ENCODE measurements at places on chromosomes 12 and 14.

- no peak for DNase-seq
These were observed 123.3 kb downstream of the SLC38A6 start for GRCh38 chr14:61104358-61104757.

- no peak for DNase-seq
These were observed at the start of gene MSRB3 for GRCh38 chr12:65278576-65279368. Gene MSRB3 (plus strand): TSS chr12:65278683. CDS start chr12:65308580, 29,897 bp downstream.

DNA sequence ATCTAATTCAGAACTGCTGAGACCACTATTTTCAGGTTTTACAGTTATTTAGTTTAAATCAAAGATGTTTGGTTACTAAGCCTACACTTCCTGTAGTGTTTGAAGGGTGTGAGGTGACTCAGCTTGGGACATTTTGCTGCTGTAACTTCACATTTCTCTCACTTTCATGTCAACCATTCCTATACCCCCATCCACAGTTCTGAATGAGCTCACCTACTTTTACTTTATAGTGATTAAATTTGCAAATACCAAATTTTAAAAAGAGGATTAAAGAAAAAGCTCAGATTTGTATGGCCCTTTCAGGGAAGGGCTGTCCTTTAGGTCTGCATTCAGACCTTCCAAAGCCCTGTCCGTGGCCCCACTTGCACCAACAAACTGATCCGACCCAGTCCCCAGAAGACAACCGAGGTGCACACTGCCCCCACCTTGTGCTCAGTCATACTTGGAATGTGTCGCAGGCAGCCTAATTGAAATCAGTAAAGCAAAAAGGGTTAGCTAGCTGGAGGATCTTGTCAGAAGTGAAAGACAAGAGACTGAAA is 174.4 kb downstream of the MON2 start:
- peak; percentile 47 for DNase-seq

- DNase-seq, result no peak
These were observed 9.0 kb upstream of the ANO2 start for GRCh38 chr12:5953835-5954586.

DNA sequence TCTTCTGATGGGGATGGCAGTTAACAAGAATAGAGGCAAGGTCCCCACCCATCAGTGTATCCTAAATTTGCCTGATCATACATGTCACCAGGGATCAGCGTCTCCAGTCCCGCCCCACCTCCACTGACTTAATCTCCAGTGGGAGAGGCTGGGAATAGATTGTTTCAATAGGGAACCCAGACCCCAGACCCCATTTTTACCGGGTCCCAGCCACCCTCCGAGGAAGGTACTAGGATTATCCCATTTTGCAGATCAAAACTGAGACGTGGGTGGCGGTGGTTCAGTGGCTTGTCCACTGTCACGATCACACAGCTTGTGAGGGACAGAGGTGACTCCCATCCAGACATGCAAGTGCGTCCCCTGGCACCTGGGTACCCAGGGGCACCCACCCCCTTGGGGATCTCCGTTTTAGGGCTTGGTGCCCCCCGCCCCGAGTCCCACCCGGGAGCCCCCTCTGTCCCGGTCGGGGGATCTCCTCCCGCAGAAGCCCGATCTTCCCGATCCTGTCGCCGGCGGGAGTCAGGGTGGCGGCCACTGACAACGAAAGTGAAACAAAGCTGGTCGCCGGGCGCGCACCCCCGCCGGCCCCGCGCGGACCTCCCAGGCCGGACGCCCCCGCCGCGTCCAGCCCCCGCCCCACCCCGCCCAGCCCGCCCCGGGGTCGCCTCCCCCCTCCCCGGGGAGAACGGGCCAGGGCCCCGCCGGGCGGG is 523 bp downstream of the WSB2 start:
- peak; percentile 42 for DNase-seq

DNA sequence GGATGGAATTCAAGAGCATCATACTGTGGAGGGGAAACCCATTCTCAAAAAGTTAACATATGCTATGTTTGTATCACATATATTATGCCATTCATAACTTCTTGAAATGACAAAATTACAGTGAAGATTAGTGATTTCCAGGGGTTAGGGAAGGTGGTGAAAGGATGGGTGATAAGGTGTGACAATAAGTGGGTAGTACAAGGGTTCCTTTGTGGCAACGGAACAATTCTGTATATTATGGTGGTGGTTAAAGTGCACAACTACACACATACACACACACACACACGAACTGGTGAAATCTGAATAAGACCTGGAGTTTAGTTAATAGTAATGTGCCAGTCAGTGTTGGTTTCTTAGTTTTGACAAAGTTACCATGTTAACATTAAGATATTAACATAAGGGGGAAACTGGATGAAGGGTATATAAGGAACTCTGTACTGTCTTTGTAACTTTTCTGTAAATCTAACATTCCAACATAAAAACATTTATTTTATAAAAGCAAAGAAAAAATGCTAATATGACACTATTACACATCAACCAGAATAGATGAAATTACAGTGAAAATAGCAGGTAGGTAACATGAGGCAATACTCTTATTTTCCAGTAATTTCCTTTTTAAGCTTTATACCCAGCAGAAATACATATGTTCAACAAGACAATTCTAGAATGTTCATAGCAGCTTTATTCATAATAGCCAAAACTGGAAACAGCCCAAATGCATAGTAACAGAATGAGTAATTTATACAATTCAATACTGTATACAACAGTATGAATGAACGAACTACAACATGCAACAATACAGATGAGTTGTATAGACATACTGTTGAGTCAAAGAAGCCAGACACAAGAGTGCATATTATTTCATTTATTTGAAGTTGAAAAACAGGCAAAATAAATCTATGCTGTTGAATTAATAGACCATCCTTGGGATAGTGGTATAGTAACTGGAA is 44.0 kb upstream of the OR5AU1 start:
- DNase-seq, result no peak

DNA sequence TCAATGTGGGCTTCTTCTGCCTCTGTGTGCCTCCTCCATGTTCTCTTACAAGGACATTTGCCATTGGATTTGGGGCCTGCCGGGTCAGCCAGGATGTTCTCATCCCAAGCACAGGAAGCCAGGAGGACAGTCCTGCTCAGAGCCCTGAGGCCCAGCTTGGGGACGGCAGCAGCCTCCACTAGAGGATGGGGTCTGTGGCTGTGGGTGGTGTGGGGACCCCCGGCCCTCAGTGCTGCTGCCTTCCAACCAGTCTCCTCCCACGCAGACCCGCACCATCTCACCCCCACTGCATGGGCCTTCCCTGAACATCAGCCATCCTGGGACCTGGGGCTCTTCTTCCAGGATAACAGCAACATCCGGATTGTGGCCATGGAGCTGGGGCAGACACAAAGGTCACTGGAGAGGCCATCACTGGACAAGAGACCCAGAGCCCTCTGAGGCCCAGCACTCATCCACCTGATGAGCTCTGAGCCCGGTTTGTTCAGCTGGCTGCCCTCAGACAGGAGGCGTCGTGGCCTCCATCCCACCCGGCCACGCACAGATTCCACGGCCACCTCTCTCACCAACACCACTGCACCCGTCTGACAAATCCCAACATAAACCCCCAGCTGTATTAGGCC is 56.5 kb upstream of the C14orf180 start:
- no peak for DNase-seq

GRCh38 chr12:4056910-4057845 is 184.0 kb upstream of the PARP11 start:
- DNase-seq, result no peak

DNA sequence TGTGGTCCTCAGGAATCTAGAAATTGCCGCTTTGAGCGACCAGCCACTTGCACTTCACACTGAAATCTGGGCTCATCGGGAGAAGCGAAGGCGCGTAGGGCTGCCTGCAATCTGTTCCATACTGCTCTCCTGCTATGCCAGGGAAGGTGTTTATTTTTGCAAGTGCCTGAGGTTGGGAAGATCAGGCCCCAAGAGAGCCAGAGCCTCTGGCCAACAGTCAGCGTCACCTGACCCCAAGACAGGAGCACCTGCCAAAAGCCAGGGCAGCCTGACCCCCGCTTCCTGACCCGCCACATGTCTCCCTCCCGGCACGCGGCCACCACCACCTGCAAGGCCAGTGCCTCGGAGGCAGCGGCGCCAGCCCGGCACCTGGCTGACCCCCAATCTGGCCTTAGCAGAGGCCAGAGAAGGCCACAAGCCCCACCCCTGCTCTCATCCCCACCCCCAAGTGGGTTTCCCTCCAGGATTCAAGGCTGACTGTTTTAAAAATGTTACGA is 94.4 kb downstream of the CHGA start:
- DNase-seq, result no peak

DNA sequence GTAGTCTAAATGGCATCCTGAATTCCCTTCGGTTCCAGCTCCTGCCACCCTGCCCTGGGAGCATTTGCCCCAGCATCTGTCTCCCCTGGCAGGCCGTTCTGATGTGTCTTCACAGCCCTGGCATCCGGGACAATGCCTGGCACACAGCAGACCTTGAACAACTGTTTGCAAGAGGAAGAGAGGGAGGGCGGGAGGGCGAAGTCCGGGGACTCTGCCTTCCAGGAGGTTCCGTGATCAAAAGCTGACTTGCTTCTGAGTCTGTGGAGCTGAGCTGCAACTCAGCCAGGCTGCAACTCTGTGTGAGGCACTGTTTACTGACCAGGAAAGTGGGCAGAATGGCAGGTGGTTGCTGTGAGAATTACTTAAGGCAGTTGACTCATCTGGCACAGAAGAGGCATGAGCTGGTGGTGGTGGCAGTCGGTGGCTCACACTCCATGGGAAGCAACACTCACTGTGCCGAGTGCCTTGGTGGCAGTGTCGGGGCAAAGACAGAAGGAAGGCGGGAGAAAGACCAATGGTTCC is 61.1 kb upstream of the DLK1 start:
- DNase-seq, result no peak

- no peak for DNase-seq
These were observed 1.8 kb downstream of the BDKRB2 start for GRCh38 chr14:96206461-96206860.

DNA sequence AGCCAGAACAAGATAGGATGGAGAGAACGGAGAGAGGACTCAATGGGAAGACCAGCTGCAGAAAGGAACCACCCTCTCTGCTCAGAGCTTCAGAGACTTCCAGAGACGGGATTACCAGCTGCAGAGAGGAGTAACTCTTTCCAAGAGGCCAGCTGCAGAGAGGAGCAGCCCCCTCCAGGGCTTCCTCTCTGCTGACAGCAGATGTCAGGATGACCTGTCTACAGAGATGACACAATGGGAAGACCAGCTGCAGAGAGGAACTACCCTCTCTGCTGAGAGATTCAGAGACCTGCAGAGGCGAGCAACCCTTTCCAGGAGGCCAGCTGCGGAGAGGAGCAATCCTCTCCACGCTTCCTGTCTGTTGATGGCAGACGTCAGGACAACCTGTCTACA is 61.8 kb downstream of the KLRG1 start:
- no peak for DNase-seq

DNA sequence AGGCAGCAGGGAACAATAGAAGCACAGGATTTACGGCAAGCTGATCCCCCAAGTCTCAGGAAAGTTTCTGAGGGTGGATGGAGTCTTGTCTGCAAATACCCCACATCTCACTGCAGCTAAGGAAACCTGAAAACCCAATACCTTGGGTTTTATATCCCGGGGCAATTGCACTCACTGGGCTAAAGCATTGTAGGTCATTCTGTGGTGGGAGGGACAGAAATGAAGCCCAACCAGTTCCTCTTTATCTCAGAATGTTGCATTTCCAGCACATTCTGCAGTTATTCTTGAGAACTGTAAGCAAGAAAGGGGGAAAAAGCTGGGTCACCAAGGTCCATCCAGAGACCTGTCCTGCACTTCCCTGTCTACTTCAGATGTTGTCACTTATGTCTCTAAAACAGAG is 39.8 kb downstream of the C12orf42 start:
- no peak for DNase-seq

DNA sequence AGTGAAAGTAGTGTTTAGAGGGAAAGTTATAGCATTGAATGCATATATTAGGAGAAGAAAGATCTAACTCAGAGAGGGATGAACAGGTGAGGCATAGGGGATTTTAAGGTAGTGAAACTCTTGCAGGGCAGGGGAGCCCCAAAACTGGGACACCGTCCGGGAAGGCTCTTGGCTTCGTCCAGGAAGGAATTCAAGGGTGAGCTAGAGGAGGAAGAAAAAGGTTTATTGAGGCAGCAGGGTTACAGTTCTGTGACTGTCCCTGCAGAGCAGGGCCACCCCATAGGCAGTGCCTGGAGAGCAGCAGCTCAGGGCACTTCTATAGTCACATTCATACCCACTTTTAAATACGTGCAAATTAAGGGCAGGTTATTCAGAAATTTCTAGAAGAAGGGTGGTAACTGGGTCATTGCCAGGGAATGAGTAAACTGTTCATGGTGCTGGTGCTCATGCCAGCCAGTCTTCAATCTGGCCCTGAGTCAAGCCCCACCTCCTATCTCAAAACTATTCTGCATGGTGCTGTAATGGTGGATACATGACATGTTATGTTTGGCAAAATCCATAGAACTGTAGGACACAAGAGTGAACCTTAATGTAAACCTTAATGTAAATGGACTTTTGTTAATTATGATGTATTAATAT is 1.2 kb upstream of the OAS1 start:
- no peak for DNase-seq

DNA sequence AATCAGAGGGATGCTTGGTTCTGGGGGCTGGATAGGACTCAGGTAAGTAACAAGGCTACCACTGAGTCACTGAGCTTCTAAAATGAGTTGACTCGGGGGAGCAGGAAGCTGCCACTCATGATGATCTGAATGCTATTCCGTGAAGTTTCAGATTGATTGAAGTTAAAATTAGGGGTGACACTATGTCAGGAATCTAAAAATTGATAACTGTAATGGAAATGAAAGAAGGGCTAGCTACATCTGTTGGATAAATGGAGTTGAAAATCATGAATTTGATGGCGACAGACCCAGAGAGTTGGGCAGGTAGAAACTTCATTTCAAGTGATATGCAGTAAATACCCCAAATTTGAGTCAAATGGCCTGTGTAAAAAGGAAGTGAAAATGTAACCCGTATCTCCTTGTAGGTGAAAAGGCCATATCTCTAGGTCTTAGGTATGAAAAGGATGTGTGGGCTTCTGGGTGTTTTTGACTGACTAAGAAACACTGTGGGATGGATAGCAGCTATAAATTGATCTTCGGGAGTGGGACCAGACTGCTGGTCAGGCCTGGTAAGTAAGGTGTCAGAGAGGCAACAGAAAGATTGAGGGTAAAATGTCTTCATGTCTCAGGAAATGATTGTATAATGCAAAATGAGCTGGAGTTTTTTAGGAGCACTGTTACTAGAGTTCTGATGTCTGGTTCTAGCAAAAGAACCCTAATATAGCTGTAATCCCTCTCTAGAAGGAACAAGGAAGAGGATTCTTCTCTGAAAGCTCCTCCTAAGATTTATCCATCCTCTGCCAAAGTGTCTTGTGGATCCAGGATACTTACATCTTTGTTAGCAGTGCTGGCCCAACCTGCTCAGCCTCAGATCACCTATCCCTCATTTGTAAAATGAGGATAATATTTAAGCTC is 57.3 kb downstream of the DAD1 start:
- no peak for DNase-seq
